ENCODE measurements at places on chromosomes 6 and 20.

DNA sequence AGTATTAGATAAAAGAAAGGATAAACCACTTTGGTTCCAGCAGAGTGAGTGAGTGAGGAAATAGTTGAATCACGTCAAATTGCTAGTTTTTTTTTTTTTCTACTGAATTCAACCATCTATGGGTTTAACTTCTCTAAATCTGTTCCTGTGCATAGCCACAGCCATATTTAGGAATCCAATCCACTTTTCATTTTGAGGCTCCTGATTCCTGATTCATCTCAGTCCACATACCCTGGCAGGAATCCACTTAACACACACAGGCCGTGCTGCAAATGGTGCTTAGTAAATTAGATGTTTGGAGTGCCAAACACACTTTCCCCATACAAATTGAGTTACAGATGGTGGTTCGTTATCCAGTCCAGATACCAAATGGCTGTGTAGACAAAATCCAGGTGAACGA is 220.3 kb downstream of the ALDH8A1 start:
- DNase-seq: no peak

GRCh38 chr6:4174042-4174441 is 38.7 kb upstream of the ECI2 start:
- DNase-seq: no peak

- DNase-seq: no peak
Observed at GRCh38 chr20:23235173-23236027, 115.2 kb upstream of the NXT1 start.

DNA sequence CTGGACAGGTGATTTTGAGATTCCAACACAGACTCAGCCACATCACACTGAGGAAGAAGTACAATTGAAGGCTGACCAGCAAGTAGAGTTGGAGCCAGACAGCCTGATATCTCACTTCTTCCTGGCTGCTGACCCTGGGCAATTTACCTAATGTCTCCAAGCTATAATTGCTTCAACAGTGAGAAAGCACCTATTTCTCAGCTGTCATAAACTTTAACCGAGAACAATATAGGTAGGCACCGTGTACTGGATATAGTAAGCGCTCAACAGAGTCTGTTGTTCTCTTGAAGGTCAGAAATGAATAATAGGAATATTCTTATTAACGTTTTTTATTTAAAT is 28.3 kb downstream of the STX7 start:
- DNase-seq: no peak

GRCh38 chr6:43499028-43499815 is 10.9 kb downstream of the LRRC73 start:
- no peak for DNase-seq

GRCh38 chr6:46044881-46045617 is 29.4 kb upstream of the CLIC5 start:
- no peak for DNase-seq

- no peak for DNase-seq
Observed at GRCh38 chr6:12200761-12201160, 89.4 kb upstream of the EDN1 start.

DNA sequence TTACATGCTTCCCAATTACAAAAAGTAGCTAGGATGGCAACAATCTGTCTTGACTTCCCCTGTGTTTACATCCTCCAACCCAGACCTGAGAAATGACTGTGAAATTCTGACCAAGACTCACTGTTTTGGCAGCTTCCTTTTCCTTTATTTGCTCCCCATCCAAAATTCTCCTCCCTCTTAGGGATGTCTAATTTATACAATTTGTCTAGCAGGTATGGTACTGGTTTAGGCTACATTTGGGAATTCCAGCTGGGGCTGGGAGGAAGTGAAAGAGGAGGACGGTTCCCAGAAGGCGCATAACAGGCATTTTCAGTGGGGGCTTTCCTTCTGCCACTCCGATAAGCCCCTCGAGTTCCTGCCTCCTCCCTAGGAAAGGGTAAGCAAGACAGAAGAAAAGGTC is 231.5 kb upstream of the BTBD3 start:
- DNase-seq: no peak

GRCh38 chr20:12581644-12582289 is 427.0 kb upstream of the SPTLC3 start:
- DNase-seq: no peak

DNA sequence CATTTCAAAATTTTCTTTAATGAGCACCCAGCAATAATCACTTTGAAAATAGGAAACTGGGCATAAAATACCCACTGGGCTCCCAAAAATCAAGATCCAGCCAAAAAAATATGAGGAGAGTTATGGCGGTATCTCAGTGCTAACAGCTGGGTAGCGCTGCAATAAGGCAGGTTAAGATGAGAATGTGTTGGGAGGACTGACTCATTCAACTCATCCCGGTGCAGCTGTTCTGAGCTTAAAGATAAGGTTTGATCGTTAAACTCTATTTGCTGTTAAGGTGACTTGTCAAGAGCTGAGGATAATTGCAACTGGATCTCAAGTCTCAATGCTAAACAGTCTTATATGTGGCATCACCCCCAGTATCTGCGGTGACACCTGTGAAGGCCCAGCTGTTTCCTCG is 507.7 kb downstream of the EPM2A start:
- DNase-seq: no peak

DNA sequence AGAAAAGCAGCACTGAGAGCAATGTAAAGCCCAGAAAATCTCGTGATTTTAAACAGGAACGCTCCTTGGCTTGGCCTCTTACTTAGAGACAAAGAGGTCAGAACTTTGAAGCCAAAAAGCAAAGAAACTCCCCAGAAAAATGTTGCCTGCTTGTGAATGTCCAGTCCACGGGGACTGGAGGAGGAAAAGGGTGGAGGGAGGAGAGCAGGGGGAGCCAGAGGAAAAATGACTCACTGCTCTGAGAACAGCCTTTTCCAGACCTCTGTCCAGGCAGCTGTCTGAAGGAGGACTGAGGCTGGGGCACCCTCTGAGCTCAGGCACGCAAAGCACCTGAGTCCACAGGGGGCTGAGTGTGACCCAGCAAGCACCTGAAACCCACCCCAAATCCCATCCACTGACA is 64.7 kb downstream of the TRAM2 start:
- DNase-seq: no peak

- DNase-seq: no peak
Observed at GRCh38 chr20:39829256-39829655, 859.8 kb downstream of the MAFB start.

DNA sequence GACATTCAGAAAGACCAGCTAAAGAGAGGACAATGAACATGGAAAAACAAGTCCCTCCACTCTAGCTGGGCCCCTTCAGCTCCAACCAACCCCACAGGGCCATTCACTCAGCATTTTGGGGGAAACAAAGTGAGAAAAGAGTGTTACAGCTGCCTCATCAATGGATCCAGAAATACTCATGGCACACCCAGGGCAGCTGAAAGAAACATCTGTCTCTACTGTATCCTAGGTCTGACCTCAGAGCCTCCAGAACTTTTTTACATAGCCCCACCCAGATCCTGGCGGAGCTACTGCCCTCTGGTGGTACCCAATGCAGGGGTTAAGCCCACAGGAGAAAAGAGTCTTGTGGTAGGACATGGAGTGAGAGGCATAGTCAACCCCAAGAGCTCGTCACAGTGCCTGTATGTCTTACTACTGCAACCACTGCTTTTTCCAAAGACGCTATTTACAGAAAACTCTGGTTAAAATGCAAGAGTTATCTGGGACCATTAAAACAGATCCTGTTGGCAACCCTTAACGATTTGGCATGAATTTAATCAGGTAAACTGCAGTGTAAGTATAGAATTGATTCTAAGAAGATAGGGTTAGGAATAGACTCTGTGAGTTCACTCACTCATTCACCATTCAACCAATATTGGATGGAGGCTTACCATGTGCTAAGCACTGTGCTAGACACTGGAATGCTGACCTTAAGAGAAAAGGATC is 37.4 kb upstream of the FAM83C start:
- no peak for DNase-seq

GRCh38 chr6:130223508-130223907 is 757 bp upstream of the SAMD3 start:
- DNase-seq: peak; percentile 60

DNA sequence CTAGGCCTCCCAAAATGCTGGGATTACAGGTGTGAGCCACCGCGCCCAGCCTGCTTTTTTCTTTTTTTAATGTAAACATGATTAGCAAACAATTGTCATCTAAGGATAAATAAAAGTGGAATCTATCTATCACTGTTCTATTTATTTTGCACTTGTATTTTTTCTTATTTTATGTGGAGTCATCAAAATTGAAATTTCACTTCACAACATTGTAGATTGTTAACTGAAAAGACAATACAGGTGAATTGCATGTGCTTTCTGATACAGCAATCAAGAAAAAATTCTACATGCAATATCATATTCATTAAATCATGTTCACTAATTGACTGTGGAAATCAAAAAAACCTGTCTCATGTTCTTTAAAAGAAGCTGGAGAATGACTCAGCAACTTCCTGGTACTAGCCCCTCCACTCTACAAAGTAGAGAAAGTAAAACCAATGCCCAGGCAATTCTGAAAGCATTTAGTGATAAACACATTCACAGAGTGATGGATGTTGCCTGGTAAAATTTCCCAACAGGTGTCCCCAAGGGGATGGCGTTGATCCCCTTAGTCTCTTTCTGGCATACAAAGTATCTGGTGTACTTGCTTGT is 10.7 kb upstream of the RFX6 start:
- DNase-seq: no peak

DNA sequence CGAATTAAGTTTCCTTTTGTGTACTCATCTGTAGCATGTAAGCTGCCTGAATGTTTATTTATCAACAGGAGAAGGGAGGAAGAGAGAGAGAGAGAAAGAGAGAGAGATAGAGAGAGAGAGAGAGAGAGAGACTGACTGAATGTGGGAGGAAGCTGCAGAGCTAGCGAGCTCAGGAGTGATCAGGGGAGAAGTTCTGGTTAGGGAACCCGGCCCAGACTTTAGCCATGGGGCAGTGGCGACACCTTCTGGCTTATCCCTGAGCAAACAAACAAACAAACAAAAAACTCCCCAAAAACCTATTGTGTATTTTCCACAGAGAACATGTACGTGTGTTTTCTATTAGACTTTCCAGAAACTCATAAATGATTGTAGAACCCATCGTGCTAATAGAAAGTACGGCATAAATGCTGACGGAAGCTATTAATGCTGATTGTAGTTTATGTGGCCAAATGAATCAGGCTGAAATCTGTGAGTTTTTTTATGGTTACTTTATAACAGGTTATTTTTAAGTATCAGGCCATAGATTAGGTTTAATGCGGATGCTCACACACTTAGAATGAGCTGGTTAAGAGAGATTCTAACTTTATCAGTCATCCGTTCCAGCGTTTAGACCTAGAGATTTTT is 92.8 kb downstream of the CLIC5 start:
- peak; percentile 22 for DNase-seq

GRCh38 chr20:62045529-62046285 is 20.0 kb downstream of the TAF4 start:
- DNase-seq: no peak

DNA sequence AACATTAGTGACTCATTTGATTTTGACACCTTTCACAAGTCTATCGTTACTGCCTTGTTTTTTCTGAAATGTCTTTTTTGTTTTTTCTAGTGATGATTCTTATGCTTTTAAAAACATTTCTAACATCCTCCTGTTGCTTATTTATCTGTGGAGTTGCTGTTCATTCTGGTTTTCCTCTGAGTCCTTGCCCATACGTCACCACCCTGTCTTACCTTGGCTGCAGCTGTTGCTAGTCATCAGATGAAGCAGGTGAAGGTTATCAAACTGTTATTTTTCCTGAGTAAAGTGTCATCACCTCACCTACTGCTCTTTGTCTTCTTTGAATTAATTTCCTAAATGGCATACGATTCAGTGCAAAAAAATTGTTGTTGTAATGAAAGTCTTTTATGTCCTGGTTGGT is 376.6 kb downstream of the GRIK2 start:
- DNase-seq: no peak

Measured in central memory CD4-positive, alpha-beta T cell (primary cell).